ENCODE measurements at places on chromosomes 16 and 17.

DNA sequence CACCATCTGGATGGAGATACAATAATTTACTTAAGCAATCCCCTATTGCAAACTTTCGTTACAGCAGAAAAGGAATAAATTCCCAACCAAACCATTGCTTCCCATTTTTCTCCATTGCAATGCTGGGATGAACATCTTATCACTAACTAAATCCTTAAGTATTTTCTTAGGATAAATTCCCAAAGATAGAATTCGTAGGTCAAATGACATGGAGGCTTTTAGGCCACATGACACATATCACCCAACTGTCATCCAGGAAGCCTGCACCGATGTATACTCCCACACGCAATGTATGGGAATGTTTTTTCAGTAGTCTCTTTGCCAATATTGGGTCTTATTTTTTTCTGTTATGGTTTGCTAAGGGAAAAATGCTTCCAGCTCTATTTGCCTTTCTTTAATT lies 1.6 kb upstream of the TLCD2 start:
- no peak for DNase-seq

DNA sequence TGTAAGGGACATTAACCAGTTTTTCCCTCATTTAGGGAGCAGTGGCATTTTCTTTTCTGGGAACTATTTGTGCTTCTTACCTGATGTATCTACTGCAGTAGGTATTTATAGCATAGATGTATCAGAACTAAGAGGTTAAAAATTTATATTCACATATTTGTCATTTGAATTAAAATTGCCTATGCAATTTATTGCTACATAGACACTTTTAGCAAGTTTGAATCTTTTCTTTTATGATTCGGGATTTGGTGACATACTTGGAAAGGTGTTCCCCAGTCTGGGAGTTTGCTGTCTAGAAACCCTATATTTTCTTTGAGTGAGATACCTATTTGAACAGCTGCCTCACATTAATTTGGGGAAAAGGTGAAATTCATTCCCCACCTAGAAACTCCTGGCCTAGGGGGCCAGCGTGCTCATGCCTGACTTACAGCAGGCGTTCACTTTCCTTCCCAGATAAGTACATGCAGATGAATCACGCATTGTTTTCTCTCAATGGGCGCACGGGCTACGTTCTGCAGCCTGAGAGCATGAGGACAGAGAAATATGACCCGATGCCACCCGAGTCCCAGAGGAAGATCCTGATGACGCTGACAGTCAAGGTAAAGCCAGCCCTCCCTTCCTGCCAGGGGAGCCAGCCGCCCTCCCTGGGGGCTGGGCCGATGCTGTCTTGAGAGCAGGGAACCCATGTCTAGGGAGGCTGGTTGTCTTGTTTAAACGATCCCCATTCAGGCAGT lies 73.8 kb downstream of the SDR42E1 start:
- peak; percentile 81 for DNase-seq

GRCh38 chr16:31108794-31109558 lies 790 bp downstream of the BCKDK start:
- DNase-seq = no peak

DNA sequence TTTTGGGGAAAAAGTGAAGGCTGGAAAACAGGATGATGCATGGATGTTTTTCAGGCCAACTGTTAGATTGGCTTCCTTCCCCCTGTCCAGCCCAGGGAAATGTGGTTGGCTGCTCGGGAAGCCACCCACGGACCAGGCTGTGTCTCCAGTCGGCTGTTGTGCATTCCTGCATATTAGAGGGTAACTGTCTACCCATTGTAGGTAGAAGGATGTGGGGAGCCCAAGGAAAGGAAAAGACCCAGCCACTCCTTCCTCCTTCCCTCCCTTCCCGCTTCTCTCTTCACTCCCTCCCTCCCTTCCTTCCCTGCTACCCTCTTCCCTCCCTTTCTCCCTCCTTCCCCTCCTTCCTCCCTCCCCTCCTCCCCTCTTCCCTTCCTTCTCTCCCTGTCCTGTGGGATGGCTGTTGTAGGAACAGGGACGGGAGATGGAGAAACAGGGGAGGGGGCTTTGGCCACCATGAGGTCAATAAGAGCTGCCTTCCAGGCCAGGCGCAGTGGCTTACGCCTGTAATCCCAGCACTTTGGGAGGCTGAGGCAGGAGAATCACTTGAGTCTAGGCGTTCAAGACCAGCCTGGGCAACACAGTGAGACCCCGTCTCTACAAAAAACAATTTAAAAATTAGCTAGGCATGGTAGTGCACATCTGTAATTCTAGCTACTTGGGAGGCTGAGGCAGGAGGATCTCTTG lies 16.9 kb downstream of the SYT17 start:
- DNase-seq = no peak

GRCh38 chr16:27365142-27366089 lies 36.6 kb upstream of the IL21R start:
- DNase-seq = peak; percentile 95

DNA sequence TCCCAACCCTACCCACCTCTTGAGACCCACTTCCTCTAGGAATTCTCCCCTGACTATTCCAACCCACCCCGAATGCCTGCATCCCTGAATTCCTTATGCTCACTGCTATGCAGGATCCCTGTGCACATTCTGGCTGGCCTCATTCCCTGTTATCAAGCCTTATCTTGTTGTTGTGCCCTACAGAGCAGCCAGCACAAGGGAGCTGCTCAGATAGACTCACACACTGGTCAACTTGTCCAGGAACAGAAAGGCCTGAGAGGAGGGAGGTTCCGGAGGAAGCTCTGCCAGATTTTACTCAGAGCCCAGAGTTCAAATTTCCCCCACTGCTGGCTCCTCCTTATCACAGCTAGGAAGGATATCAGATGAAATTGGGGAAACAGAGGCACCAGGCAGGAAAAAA lies 24.8 kb upstream of the MYO18A start:
- DNase-seq = no peak

DNA sequence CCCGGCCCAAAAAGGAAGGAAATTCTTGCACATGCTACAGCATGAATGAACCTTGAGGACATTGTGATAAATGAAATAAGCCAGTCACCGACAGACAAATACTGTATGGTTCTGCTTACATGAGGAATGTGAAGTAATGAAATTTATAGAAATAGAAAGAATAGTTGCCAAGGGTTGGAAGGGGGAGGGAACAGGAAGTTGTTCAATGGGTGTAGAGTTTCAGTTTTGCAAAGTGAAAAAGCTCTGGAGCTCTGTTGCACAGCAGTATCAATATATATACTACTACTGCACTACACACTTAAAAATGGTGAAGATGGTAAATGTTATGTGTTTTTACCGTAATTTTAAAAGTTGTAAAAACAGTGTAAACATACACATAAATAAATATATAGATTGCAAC lies 43.7 kb downstream of the PKD1L3 start:
- DNase-seq = peak; percentile 27

GRCh38 chr16:11177578-11178160 lies 78.3 kb downstream of the SOCS1 start:
- no peak for DNase-seq

GRCh38 chr16:80580109-80580832 lies 39.5 kb downstream of the DYNLRB2 start:
- DNase-seq = no peak

- DNase-seq = no peak
Measured at GRCh38 chr17:32265192-32265923, at the start of gene RHBDL3. Gene RHBDL3 (plus strand): TSS chr17:32265832. CDS start chr17:32266190, 358 bp downstream.

DNA sequence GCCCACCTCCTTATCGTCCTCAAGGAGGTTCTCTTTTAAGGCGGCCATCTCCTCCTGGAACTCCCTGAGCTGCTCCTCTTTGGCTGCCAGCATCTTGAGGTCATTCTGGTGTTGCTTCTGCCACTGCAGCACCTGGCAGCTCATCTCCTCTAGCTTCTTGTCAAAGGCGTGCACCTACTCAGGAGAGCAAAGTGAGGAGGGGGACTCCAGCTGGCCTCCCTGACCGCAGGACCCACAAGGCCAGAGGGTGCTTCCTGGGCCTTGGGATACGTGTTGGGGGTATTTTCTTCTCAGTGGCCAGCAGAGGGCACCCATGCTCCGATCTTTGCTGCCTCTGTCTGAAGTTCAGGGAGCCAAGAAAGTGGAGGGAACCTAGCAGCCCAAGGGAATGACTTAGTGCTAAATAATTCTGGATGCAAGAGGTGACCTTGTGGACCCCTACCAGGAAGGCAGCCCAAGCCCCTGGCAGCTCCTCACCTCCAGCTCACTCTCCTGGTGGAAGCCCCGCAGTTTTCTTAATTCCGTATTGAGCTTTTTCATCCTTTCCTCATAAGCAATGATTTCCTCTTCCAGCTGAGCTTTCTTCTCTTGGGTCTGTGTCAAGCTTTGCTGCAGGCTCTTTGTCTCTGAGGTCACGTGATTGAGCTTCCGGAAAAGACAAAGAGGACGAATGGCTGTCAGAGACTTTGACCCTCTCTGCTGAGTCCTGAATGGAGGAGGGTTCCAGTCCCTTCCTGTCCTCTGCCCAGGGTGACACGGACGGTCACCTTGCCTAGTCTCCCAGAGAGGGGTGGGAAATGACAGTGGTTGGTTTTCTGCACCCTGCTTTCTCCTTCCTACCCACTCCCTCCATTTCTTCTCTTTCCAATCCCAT lies 31.4 kb downstream of the DHX38 start:
- DNase-seq = peak; percentile 77

DNA sequence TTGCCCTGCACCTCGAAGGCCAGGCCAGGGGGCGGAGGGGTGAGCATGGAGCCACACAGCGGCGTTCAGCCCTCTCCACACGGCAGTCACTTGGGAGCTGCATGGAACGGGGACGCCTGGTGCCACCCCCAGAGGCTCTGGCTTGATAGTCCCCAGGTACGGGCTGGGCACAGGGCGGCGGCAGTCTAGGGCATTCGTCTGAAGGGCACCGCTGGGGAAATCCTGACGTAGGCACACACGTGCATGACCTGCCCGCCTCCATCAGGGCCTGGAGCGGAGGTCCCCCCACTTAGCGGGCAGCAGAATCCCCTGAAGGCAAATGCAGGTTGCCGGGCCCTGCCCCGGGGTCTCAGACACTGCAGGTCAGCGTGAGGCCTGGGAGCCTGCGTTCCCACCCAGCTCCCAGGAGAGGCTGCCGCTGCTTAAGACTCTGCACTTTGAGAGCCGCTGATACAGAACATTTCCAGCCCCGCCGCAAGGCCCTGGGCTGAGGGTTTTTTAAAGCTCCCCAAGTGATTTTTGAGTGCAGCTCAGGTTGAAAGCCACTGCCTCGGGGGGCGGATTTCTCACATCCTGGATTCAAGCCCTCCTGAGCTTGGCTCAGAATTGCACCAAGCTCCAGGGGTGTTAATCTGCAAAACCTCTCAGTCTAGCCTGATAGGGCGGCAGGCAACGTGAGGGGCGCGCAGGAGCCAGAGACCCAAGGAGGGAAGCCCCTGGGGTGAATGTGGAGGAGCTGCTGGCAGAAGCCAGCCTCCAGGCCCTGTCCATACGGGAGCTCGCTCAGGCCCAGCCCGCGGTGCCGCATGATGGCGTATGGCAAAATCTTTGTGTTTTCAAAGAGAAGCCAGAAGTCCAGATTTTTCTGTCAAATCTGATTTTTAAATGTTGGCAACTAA lies 182.3 kb upstream of the GSE1 start:
- DNase-seq = no peak

DNA sequence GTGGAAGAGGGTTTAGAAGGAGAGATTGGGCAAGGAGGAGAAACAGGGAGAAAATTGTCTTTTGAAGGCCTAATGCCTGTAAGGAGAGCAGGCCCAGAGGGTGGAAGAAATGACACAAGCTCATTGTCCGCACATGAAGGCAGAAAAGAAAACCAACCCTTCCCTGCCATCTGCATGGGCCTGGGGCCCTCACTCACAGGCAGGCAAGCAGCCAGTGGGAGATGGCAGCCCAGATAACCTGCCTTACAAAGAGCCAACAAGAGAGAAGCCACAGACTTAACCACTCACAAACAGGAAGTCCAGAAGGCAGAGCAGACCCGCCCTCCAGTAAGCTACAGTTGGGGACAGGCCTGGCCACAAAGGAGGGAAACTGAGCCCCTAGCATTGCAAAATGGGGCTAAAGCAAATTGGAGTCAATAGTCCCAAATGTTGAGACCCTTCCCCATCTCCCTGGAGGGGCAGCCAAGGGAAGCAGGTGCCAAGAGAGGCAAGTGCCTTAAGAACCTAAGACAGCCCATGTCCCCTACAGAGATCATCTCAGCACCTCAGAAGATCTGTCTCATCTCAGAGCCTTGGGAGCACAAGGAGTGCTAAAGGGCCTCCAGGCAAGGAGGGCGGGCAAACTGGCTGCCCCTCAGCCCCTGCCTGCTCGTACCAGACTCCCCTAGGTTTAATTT lies 7.3 kb upstream of the TSPOAP1 start:
- DNase-seq = no peak

GRCh38 chr17:33482636-33483035 lies 189.5 kb upstream of the ASIC2 start:
- no peak for DNase-seq

- DNase-seq = peak; percentile 14
Measured at GRCh38 chr17:45639297-45639849, 144.7 kb upstream of the CRHR1 start.

GRCh38 chr17:10294180-10294579 lies 78.6 kb downstream of the MYH13 start:
- no peak for DNase-seq

DNA sequence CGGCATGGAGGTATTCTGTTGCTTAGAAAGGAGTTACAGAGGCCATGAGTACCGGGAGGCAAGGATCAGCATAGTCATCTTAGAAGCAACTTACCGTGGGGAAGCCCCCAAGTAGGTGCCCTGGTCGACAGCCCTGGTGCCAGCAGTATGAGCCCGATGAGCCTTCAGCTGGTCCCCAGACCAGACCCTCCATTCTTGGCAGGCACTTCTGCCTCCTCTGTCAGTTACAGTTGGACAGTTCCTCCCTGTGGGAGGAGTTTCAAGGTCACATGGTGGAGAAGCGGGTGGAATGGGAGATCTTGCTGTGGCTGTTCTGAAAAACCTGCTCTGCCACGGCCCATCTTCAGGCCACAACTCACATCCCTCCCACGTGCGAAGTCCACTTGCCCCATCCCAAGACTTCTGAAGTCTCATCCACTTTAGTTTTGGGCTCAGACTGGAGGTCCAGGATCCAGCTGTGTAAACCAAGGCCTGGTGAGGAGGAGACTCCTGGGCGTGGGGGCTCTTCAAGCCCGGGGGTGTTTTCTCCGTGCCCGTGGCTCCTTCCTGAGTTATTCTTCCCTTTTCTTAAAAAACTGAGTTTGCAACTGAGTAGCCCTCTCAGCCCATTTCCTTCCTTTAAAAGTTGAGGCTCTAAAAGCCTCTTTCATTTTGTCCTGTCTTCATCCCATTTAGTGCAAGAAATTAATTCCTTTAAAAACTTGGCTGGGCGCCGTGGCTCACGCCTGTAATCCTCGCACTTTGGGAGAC lies 133.5 kb downstream of the SEC14L1 start:
- no peak for DNase-seq

DNA sequence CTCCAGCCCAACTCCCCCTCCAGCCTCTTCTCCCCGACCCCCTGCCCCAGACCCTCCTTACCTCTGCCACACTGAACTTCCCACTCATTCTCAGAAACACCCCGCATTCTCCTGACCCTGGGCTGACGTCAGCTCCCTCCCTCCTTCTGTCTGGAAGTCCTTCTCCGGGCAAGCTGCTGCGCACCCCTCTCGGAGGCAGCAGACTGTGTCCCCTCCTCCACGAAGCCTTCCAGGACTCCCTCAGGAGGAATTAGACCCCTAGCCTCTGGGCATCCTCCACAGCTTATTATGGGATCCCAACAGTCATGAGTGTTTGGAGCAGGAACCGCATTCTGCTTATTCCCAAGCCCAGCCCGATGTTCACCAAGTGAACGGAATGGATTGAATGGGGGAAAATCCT lies 3.4 kb upstream of the RPL38 start:
- DNase-seq = no peak

- DNase-seq = no peak
Measured at GRCh38 chr17:5248821-5249479, 14.3 kb upstream of the SCIMP start.

GRCh38 chr17:48571024-48571818 lies 6.9 kb downstream of the HOXB4 start:
- DNase-seq = no peak

- no peak for DNase-seq
Measured at GRCh38 chr16:19940195-19940594, 55.5 kb upstream of the GPRC5B start.

Data from epithelial cell of esophagus (primary cell).